ENCODE measurements at places on chromosomes 7 and 10.

GRCh38 chr7:13832346-13832745 is 157.1 kb downstream of the ETV1 start:
- no peak for DNase-seq

DNA sequence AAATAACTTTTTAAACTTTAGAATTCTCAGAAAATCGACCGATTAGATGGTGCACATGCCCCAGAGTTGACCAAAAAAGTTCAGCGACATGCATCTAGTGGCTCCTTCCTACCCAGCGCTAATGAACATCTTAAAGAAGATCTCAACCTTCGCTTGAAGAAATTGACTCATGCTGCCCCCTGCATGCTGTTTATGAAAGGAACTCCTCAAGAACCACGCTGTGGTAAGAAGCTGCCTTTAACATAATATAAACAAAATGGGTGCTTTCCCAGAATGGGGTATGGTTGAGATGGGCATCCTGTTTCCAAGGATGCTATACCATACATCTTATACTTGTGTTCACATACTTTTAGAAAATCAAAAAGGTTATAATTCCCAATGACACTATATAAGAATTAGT is 24.6 kb downstream of the GLRX3 start:
- no peak for DNase-seq

DNA sequence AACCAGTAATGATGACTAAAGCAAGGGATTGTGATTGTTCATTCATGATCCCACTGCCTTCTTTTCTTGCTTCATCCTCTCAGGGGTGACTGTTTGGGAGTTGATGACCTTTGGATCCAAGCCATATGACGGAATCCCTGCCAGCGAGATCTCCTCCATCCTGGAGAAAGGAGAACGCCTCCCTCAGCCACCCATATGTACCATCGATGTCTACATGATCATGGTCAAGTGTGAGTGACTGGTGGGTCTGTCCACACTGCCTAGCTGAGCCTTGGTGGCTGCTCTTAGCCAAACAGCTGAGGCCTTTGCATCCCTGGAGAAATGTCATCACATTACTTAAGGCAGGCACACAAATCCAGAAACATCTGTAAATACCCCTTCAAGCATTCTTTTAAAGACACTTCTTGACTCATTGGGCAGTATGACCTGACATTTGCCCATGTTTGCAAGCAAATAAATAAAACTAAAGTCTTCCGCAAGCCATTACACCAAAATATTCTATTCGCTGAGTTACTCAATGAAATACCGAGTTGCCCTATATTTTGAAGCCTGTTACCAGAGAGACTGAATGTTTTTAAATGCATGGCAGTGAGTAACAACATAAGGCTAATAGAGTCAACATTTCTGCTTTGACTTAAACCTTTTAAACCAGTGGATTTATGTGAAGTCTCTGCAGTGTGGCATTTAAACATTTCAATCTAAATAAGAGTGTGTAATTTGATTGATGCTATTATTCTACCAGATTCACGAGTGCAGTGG is 166.3 kb upstream of the LANCL2 start:
- no peak for DNase-seq

DNA sequence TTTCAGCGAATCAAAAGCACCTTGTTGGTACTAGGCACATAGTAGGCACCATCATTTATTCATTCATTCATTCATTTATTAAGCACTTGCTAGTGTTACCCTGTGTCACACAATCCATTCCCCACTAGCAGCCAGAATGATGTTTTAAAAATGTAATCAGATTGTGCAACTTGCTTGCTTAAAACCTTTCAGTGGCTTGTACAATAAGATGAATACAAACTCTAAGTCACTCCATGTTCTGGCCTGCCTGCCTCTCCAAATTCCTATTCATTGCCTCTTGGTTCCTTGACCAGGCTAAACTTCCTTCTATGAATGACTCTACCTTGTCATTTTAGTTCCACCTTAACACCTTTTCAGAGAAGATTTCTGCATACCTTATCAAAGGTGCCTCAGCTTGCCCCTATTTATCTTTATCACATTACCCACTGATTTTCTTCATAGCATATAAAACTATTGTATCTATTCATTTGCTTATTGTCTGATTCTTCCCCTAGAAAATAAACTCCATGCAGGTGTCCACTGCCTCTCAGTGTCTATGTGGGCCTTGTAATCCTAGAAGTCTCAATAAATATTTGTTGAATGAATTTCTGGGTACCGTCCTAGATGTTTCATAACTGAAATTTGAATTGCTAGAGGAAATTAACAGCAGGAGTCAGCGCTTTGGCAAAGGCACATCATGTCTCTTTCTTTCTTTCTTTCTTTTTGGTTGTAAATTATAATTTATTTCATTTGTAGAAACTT is 169.5 kb downstream of the TMEM26 start:
- no peak for DNase-seq

GRCh38 chr10:56298941-56299340 is 62.1 kb downstream of the ZWINT start:
- DNase-seq = no peak

GRCh38 chr10:90136731-90137316 is 435.4 kb downstream of the KIF20B start:
- DNase-seq = no peak

DNA sequence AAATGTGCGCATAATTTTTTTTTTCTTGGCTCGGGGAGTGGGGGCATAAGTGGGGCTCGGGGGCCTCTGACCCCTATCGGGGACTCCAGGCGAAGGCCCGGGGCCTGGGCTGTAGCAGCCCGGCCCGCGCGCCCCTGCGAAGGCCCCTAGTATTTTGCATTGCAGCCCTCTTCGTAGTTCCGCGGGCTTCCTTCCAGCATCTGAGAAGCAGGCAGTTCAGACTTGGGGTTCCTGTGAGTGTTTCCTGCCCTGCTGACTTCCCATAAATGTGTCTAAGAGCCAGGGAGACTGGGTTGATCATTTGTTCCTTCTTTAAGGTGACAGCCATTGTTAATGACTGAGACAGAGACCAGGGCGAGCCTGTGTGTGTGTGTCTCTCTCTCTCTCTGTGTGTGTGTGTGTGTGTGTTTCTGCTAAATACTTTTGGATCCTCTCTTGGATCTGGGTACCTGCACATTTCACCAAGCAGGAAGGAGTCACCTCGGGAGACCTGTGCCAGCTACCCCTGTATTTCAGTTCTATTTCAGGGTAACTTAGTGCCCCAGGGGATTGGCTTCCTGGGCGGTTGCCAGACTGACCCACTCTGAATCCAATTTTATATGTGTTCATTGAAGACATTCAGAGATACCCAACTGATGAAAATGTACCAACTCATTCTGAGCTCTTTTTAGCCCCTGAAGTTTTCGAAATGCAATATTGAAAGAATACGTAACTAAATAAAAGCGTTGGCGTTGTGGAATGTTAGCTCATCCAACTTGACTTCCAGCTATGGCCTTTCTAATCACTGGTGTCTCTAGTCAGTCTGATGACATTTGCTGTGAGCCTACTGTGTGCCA is 805 bp downstream of the MSRB2 start:
- no peak for DNase-seq

Data from activated gamma-delta T cell treated with anti-CD3 and anti-CD28 coated beads, Interleukin-2, amount 50 U/mL, for 16 hours (primary cell).